ENCODE measurements at places on chromosomes 1 and 21.

GRCh38 chr1:151615711-151616504 lies 4.1 kb downstream of the SNX27 start:
- DNase-seq = no peak

DNA sequence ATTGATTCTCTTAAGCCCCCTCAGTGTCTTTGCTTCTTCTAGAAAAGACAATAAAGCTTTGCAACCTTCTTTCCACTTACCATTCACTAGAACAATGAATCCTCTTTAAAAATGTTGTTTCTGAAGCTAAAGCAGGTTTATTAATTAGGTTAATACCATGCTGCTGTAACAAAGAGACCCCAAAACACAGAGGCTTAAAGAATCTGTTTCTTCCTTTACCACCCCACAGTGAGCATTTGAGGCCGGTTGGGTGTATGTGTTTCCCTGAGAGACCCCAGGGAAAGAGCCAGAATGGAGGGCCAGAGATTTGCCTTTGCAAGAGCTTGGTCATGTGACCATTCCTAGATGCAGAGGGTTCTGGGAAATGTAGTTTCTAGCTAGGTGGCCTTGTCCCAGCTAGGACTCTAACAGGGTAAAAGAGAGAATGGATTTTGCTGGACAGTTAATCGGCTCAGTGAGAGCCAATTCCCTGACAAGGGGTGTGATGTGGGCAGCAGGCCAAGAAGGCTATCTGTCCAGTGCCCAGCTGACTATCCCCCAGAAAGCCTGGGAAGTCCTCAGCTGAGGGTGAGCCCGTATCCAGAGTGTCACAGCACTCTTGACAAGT lies 191.8 kb upstream of the TMEM51 start:
- DNase-seq = no peak

DNA sequence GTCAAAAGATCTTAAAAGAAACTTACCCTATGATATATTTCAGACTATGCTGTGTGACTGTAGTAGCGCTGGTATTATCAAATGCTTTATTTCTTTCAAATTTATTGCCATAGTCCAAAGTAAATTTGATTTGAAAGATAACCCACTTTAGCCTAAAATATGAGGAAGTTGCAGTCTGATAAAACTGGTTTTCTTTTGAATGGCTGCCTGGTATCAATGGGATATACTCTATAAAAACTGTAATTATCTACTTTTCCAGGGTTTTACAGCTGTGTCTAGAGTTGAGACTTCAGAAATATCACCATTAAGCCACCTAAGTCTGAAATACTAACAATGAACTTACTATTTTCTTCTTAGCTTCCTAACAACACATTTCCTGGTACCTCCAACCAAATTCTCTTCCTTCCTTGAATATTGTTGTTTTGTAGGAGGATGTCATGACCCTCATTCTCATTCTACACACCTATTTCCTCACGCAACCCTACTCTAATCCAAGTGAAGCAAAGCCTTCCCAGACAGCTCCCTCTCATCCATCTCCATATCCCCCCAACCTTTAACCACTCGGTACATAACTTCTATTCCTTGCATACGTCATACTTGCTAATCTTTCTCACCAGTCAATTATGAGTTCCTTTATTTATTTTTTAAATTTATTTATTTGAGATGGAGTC lies 17.0 kb downstream of the KDM5B start:
- no peak for DNase-seq

GRCh38 chr1:19457607-19458006 lies 27.7 kb downstream of the CAPZB start:
- DNase-seq = no peak

- DNase-seq = no peak
Measured at GRCh38 chr1:181104790-181105133, 16.3 kb downstream of the IER5 start.

DNA sequence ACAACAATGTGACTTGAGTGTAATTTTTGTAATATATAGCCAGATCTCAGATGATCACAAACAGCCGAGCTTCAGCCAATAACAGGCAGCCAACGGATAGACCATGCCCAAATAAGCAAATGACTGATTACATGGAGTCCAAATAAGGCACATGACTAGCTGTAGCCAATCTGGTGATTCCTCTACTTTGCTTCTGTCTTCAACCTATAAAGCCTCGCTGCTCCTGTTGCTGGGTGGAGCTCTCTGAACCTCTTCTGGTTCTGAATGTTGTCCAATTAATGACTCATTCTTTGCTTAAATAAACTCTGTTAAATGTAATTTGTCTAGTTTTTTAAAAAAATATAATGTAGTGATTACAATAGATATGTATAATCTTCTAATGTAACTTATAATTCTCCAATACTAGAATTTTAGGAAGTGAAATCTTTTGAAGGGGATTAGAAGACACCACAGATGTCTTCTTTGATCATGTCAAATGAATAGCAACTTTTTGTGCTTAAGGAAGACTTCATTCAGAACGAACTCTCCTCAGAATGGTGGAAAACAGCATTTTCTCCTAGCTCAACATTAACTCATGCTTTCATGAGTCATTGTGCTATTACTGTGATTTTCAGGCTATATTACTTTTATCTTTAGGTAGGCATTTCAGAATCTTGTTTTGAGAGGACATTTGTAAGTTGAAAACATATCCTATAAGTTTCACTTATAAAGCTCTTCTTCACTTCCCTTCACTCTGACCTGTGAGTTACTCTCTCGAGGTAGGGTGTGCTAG lies 857.8 kb upstream of the B3GALT2 start:
- DNase-seq = no peak

DNA sequence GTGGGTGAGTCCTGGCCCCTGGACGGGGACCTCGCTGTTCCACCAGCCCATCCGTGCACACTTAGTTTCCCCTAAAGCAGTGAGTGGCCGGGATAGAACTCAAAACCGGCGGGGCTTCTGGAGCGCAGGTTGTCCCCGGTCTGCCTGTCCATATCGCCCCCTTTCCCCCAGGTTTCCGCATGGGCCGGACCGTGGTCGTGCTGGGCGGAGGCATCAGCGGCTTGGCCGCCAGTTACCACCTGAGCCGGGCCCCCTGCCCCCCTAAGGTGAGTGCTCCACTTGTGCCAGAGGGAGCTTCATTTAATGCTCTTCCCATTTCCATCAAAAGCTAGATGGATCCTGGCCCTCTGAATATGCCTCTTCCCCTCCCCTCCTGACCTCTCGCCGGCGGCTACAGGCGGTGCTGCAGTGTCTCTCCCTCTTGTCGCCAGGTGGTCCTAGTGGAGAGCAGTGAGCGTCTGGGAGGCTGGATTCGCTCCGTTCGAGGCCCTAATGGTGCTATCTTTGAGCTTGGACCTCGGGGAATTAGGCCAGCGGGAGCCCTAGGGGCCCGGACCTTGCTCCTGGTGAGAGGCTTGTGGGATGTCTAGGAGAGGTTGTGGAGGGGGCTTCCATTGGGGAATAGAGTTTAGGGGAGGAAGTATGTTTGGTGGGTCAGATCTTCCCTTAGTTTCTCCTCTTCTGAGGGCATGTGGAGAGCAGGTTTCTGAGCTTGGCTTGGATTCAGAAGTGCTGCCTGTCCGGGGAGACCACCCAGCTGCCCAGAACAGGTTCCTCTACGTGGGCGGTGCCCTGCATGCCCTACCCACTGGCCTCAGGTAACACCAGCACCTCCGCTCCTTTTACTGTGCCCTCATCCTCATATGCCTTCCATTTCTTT lies 683 bp downstream of the PPOX start:
- no peak for DNase-seq

DNA sequence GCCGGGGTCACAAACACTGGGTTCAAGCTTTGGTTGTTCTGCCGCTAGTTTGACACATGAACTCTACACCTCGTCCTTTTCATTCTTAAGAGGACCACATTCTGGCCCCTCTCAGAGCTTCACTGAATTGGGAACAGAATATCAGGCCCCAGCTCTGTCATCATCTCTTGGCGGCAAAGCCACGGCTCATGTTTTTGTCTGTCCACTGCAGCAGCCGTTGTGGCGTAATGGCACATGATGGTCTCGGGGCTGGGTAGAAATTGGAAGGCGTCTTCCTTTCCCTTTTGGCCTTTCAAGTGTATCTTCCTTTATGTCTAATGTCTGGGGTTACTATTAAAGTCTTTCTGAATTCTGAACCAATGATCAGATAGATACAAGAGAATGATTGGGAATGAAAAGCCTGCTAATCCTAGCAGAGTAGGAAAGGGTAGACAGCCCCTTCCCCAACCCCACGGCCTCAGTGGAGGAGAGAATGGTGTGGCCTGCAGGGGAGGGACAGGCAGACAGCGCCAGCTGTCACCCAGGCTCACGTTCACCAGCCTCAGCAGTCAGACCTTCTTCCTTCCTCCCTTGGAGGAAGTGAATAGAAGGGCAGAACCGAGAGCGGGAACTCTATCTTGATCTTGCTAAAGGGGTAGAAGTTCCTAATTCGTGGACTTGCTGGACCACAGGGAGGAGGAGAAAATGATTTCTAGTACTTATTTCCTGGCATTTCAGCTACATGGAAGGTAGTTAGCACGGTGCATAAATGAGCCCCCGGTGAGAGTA lies 498.1 kb downstream of the KIF26B start:
- DNase-seq = no peak

DNA sequence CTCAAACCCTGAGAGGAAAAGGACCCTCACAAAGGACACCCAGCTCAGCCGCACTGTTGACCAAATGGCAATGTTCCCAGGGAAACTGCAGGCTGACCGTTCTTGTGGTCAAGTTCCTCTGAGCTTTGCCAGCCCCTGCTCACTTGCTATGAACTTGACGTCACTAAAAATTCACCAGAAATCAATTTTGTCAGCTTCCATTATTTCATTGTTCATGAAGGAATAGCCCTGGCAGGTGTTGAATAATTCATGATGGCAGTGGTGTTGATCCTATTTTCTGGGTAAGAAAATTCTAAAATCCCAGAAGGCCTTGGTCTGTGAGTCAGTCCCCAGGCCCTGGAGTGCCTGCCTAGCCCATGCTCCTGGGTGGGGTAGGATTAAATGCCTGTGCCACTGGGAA lies 318.9 kb downstream of the ZNF326 start:
- DNase-seq = no peak

Data from activated CD8-positive, alpha-beta memory T cell treated with anti-CD3 and anti-CD28 coated beads for 1 hour (primary cell).